ENCODE measurements at places on chromosomes 1 and 21. TPM values are rescaled to one million over a fixed set of nuclear protein-coding genes. Genes with fewer than 3 reads are reported as not detected.

Gene SPRTN
- total RNA-seq, result 15.2 TPM

Gene TBX19
- total RNA-seq, result 0.57 TPM

Gene ANKRD45
- not detected for total RNA-seq

DNA sequence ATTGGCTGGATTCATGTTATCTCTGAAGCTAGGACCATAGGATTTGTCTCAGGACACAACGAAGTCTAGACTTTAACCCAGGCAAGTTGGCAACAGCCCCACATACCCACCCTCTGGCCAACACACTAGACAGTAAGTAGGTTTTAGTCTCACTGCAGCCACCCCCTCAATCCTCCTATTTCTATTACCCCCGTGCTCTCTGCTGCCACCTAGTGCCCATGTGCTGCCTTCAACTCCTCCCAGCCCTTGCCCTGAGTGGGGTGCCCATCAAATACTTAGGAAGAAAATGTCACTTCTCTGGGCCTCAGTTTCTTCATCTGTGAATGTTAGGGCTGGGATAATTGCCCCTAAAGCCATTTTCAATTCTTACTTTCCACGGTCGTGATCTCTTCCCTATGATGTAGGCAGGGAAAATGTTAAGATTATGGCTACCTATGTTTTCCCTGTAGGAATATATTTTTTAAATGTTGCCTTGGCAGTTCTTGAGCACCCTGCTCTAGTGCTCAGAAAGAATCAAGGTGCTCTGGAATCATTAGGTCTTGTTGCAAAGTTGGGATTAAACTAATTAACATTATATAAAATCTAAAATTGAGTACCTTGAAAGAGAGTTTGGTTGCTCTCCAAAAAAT, 213.0 kb downstream of the LMX1A start:
- no peak for DNase-seq

GRCh38 chr1:21338573-21339355, 48.5 kb upstream of the ECE1 start:
- DNase-seq, result no peak

DNA sequence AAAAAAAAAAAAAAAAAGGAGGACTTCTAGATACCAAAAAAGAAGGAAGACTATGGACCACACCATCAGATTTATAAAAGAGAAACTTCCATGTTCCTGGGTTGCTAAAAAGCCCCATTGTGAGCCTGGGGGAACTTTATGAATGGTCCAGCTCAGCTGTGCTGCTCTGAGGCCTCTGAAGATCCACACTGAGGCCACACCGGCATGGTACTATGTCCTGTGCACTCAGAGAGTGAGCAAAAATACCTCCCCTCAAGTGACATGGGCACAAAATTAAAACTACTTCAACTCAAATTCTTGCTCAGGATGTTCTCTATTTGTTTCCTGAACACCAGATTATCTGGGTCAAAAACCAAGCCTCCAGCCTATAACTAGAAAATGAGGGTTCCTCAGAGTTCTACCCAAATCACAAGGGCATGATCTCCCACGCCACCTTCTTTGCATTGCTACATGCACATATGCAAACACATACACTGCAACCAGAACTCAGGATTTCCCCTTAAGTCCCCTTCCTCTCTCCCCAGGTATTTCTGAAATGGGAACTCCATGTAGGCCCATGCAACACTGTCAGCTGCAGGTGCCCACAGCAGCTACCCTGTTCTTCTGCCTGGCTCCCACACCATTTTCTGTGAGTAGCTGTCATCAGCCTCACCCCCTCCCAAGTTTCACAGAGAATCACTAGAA, 94.4 kb downstream of the SH3GLB1 start:
- DNase-seq, result no peak

DNA sequence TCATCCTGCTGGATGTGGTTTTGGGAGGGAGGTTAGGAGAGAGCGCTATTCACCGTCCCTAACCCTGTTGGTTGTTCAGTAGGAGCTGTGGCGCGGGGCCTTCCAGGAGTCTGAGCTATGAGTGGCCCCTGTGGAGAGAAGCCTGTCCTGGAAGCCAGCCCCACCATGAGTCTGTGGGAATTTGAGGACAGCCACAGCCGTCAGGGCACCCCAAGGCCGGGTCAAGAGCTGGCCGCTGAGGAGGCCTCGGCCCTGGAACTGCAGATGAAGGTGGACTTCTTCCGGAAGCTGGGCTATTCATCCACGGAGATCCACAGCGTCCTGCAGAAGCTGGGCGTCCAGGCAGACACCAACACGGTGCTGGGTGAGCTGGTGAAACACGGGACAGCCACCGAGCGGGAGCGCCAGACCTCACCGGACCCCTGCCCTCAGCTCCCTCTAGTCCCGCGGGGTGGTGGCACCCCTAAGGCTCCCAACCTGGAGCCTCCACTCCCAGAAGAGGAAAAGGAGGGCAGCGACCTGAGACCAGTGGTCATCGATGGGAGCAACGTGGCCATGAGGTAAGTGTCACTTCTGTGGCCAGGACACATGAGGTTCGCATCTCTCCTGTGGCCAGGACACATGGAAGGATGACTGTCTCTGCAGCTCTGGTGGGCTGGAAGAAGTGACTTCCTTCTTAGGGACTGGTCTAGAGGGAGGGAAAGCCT, 1.2 kb downstream of the ZC3H12A start:
- no peak for DNase-seq
